Nucleus accumbens (tissue), 56 donors: ENCODE measurements at places on chromosomes 16 and 17.

DNA sequence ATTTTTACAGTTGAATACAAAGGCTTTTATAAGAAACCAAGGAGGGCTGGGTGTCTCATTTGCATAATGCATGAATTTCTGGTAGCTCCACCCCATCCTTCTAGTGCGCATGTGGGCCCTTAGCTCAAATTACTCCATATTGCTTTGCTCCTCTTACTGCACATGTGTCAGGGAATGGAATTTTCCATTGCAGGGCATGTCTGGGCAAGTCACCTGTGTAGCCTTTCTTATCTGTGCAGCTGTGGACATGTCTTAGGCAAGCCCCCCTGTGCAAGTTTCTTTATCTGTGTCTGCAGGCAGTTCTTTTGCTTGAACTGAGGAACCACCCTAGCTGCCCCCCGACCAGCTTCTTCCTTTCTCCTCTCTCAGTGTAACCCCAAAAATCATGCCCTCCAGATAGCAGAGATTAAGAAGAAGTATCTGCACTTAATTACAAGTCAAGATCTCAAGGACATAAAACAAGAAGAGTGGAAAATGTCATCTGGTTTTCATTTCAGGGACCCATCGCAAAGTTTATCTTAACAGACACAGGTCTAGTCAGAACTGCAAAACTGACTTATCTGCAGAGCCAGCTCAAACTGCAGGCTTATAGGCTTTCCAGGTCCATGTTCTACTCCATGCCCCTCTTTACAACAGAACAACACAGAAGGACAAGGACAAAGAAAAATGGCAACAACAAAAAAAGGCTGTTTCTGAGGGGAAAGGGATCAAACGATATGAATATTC is 137.9 kb upstream of the HS3ST4 start:
- DNase-seq: no peak

GRCh38 chr17:9266031-9266680 is 244.8 kb downstream of the NTN1 start:
- no peak for DNase-seq

DNA sequence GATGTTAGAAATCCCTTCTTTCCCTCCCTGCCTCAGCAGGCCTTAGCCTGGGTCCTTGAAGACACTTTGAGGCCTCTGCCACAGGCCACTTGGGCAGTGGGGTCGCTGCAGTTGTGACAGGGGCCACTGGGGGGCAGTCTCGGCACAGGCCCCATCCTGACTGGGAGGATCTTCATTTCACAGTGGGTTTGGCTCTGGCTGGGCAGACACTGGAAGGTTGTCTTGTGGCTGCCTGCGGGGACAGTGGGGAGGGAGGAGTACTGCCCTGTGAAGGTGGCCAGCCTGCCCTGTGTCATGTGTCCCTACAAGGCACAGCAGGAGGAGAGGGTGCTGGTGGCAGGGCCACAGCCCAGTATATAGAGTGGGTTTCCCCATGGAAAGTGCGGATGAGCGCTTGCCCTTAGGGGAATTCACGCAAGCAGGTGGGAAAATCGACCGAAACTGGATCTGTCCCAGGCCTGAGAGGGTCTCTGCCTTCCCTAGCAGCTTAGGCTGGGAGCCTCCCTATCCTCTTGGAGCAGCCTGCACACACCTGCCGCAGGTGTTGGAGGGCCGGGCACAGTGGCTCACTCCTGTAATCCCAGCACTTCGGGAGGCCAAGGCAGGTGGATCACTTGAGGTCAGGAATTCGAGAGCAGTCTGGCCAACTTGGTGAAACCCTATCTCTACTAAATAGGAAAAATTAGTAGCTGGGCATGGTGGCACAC is 28.8 kb downstream of the GINS2 start:
- DNase-seq: no peak

DNA sequence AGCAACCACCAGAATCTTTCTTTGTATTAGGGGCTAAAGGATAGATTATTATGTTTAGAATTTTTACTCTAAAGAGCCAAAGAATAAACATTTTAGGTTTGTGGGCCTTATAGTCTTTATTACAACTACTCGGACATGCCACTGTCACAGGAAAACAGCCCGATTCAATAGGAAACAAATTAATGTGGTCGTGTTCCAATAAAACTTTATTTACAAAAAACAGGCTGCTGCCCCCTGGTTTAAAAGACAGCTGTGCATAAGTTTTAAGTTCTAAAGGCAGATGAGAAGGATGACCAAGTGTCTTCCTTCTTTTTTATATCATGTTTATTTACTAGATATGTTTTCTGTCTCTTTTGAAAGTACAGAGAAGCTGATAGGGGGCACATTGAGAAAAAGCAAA is 166.5 kb downstream of the HS3ST3A1 start:
- no peak for DNase-seq

DNA sequence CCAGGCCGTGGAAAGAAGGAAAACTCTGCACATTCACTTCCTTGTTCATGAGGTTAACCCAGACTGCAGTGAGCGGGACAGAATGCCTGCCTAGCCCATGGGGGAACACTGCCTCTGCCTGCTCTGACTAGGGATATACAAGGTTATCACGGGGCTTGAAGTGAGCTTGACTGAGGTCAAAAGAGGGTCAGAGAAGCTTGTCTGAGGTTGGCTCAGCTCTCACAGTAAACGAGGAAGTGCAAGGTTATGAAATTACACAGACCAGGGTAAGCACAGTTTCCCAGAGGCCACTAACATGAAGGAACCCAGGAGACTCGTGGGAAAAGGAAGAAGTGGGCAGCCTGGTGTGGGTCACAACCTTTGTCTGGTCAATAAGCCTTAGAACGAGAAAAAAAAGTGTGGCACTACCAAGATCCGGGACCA is 28.7 kb downstream of the HIC1 start:
- DNase-seq: no peak

DNA sequence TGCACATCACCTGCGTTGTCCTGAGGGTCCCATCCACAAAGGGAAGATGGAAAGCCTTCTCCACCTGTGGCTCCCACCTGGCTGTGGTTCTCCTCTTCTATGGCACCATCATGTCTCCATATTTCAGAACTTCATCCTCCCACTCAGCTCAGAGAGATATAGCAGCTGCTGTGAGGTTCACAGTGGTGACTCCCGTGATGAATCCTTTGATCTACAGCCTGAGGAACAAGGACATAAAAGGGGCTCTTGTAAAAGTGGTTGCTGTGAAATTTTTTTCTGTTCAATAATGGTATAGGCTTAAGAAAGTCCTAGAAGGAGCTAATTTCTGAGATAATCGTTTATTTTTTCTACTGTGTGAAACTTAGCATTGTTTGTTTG is 18.7 kb downstream of the ZNF200 start:
- no peak for DNase-seq

DNA sequence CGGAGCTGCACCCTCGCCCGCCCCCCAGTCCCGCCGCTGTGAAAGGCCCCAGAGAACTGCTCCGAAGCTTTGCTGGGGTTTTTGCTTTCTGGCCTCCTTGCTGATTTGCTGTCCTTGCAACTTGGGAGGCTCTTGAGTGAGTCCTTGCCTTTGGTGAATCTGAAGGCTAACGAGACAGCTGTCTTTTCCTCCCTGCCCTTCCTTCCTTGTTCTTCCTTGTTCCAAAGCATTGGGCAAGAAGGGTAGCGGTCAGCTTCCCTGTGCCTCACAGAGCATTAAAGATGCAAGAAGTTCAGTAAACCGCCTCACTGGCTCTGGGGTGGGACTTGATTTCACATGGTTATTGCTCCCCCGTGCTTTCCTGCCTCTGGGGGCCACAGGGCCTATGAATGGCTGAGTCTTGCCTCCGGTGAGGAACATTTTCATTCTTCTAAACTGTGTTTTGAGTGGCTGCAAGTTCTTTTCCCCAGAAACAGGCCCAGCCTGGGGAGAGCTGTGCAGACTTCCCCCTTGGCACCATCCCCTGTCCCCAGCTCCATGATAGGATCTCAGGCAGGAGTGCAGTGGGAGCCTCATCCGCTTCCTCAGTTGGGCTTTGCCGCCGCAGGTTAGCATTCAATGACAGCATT is 1.4 kb downstream of the YPEL2 start:
- peak; percentile 45 for DNase-seq

GRCh38 chr17:71080937-71081336 is 911.6 kb downstream of the KCNJ2 start:
- DNase-seq: no peak

DNA sequence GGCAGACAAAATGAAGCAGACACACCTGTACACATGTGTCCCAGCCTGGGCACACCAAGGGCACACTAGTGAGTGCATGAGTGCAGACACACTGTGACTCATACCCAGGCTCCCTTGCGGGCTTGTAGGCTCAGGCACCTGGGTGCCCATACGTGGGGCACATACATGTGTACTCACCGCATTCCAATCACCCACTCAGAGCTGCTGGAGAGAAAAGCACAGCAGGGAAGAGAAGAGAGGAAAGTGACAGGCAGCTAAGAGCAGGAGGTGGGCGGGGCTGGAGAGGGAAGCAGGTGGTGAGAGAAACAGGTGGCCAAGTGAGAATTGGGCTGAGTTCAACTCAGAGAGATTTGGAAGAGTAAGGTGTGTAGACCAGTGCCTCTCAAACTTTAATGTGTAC is 54.0 kb downstream of the TMEM132E start:
- DNase-seq: no peak

GRCh38 chr17:64092952-64093451 is 36.9 kb downstream of the ERN1 start:
- DNase-seq: no peak

DNA sequence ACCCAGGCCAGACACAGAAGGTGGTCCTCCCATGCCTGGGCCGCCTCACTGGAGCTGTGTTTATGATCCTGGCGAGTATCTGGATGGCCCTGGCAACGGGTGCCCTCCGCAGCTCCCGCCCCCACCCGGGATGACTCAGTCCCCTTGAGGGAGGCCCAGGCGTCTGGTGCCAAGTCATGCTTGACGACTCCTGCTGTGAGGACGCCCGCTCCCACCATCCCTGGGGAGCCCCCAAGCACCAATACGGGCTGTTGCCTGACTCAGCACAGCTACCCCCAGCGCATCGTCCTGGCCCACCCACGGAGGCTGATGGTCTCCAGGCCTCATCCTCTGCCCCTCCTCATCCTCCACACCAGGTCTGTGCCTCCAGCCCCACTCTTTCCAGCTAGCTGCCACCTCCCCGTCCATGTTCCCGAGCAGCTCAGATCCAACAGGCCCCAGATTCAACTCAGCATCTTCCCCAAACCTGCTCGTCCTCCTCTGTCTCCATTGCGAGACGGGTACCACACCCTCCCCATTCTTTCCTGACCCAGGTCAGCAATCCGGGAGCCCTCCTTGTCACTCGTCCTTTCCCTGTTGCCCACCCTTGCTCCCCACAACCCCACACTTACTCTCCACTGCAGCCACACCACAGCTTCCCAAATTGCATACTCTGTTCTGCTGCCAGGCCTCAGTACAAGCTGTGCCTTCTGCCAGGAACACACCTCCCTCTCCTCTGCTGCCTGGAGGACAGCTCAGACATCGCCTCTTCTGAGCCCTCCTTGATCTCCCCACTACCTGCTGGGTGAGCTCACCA is 2.6 kb downstream of the CAMKK1 start:
- DNase-seq: no peak

DNA sequence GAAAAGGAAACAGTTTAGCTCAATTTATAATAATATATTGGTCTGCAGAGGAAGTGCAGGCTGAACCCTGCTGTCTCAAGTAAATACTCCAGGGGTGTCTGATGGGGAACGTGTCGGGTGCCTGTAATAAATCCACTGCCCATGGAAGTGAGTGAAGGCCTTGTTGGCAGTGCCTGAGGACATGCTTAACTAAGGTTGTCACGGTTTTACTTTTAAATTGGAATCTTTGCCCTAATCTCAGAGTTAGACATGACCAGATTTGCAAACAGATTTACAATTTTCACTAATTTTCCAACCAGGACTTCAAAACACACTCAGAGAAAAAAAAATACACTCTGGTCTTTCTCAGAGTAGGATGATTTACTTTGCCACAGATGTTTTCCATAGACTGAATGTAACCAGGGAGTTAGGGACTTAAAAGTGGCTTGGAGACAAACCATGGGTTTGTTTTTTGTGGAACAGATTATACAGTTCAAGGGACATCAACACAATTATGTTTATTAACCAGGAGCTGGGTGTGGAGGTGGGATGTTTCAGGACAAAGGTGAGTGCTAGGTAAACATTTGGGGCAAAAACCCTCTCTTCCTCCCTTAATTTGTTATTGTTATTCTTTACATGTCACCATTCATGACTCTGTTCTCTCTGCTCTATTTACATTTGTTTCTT is 144.5 kb downstream of the FTO start:
- DNase-seq: no peak

DNA sequence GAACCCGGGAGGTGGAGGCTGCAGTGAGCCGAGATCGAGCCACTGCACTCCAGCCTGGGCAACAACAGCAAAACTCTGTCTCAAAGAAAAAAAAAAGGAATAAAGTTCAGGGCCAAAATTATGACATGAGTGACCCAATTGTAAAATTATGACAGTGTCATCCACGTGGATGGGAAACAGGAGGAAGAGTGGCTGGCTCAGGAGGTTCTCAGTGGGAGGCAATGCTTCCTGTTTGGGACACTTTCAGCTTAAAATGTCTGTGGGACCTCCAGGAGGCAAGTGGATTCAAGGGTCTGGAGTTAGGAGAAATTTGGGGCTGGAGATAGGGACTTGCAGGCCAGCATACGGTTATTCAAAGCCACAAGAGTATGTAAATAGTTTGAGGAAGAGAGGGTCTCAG is 8.0 kb upstream of the STX4 start:
- no peak for DNase-seq

- DNase-seq: no peak
Measured at GRCh38 chr17:614653-615546, 99.7 kb downstream of the VPS53 start.

GRCh38 chr17:58403311-58403710 is 14.0 kb downstream of the RNF43 start:
- no peak for DNase-seq

DNA sequence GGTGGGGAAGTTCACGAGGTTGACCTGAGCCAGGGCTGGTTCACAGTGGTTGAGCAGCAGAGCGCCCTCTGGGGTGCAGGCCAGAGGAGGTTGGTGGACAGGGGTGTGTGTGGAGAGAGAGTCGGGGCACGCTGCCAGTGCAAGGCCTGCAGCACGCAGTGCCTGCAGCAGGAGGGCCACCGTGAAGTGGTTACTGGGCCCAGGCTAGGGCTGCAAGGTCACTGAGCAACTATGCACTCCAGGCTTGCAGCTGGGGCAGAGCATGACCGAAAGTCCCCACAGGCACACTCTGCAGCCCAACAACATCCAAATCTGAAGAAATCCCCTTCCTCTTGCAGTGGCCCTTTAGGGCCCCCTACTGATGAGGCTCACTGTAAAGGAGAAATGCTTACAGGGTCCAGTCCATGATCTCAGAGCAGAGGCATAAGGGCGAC is 89.1 kb upstream of the NOL11 start:
- peak; percentile 33 for DNase-seq

DNA sequence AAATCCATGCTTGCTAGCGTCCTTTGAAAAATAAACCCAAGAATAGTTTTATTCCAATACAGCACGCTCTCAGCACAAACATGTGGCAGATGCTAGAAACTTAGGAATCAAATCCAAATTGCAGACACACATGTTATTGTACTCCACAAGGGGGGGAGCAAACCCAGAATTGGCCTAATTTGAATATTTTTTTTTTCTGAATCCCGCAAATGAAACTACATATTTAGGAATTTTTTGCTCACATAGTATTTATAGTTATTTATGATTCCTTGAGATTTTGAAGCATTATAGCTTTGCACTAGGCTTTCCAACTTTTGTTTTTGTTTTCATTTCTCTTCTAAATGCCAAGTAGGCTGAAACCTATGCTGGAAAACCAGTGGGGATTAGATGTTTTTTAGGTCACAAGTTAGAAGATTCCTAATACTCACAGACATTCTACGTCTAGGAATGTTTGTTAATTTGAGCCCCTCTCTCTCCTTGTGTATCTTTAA is 59.3 kb upstream of the CDH11 start:
- DNase-seq: no peak
